Left kidney (tissue), 8 donors: ENCODE measurements at places on chromosomes 5 and 9. TPM values are rescaled to one million over a fixed set of nuclear protein-coding genes. Genes with fewer than 3 reads are reported as not detected.

Gene CARTPT
- not detected for polyA plus RNA-seq

Gene WNK2
- polyA plus RNA-seq: 28.5 TPM

Gene PCDHB4
- polyA plus RNA-seq: 1.9 TPM

Gene GSN
- polyA plus RNA-seq: 161 TPM

Gene MSX2
- polyA plus RNA-seq: 1.0 TPM

Gene FOXD4L4
- not detected for polyA plus RNA-seq

Gene MEIKIN
- not detected for polyA plus RNA-seq

Gene PCDHB12
- 4.6 TPM for polyA plus RNA-seq

Gene HMMR
- 30.0 TPM for polyA plus RNA-seq

Gene IL5
- polyA plus RNA-seq: 0.53 TPM

Gene SPATA31E1
- polyA plus RNA-seq: not detected

Gene WDR38
- 0.22 TPM for polyA plus RNA-seq

Gene CD14
- polyA plus RNA-seq: 5.6 TPM

Gene SLC6A7
- polyA plus RNA-seq: 0.12 TPM

Gene DEPDC1B
- polyA plus RNA-seq: 35.0 TPM

Gene IFNA2
- not detected for polyA plus RNA-seq

Gene TRPM3
- polyA plus RNA-seq: 15.4 TPM

Gene OLFML2A
- polyA plus RNA-seq: 18.7 TPM

Gene SPATA31C1
- 0.58 TPM for polyA plus RNA-seq

Gene CDC23
- polyA plus RNA-seq: 73.4 TPM

Gene TIMD4
- polyA plus RNA-seq: 0.68 TPM

Gene NRG2
- 0.88 TPM for polyA plus RNA-seq

Gene DBH
- polyA plus RNA-seq: 0.90 TPM

Gene CSF1R
- 11.8 TPM for polyA plus RNA-seq

Gene SLC1A1
- polyA plus RNA-seq: 20.7 TPM

Gene ZNF454
- polyA plus RNA-seq: 9.9 TPM

Gene PCDHGA11
- polyA plus RNA-seq: 5.1 TPM

Gene TEK
- 34.4 TPM for polyA plus RNA-seq

Gene OR1J2
- not detected for polyA plus RNA-seq

Gene PLEKHG4B
- 15.0 TPM for polyA plus RNA-seq

Gene SHC3
- 2.7 TPM for polyA plus RNA-seq

Gene NFIB
- 26.8 TPM for polyA plus RNA-seq

Gene PPP3R2
- polyA plus RNA-seq: not detected

Gene ARL14EPL
- polyA plus RNA-seq: not detected

Gene MAML1
- 43.7 TPM for polyA plus RNA-seq

Gene KYAT1
- polyA plus RNA-seq: 23.0 TPM
